NCI-H1436 treated with DMSO at 0.1 percent for 48 hours (cell line): ENCODE measurements at places on chromosomes 11 and 22.

DNA sequence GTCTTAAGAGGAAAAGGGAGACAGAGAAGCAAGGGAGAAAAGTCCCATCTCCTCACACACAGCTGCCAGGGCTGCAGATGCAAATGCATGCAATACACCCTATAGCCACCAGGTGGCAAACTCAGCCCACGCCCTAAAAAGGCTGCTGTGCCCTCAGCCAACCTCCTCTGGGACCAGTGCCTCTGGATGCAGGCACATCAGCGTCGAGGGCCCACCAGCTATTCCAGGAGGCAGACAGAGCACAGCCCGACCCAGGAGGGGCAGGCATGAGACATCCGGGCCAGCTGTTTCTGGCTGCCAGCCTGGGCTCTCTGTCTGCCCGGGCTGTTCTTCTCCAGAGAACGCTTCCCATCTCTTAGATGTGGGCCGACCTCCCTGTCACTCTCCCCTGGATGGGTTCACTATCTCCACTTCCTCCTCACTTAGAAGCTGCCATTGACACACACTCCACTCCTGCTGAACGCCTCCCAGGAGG is 39.7 kb downstream of the TPBGL start:
- no peak for DNase-seq

- no peak for DNase-seq
Measured at GRCh38 chr11:45073685-45074141, 72.7 kb upstream of the PRDM11 start.

DNA sequence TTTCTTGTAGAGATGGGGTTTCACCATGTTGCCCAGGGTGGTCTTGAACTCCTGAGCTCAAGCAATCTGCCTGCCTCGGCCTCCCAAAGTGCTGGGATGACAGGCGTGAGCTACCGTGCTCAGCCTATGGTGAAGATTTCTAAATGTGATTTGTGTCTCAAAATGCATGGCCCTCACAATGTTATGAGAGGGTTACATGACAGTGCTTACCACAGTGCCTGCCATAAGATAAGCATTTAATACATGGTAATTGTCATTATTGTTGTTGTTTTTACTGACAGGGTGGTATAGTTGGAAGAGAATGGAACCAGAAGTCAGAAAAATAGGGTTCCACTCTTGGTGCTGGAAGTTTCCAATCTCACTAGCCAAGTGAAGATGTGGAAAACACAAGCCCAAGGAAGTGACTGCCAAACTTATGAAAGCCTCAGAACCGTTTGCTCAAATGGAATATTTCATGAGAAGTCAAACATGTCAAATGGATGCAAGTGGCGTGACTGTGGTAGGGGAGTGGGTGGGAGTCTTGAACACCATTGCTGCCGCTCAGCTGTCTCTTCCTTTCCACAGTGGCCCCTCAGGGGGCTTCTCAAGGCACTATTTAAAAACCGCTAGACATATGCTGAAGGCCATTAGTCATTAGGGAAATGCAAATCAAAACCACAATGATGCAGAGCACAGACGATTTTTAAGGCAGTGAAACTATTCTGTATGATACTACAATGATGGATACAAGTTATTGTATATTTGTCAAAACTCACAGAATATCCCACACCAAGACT is 29.1 kb upstream of the LMO2 start:
- DNase-seq: no peak

GRCh38 chr22:37716708-37717107 is 19.9 kb downstream of the TRIOBP start:
- DNase-seq: no peak

- DNase-seq: no peak
Measured at GRCh38 chr11:20066783-20067156, 93.5 kb downstream of the DBX1 start.

DNA sequence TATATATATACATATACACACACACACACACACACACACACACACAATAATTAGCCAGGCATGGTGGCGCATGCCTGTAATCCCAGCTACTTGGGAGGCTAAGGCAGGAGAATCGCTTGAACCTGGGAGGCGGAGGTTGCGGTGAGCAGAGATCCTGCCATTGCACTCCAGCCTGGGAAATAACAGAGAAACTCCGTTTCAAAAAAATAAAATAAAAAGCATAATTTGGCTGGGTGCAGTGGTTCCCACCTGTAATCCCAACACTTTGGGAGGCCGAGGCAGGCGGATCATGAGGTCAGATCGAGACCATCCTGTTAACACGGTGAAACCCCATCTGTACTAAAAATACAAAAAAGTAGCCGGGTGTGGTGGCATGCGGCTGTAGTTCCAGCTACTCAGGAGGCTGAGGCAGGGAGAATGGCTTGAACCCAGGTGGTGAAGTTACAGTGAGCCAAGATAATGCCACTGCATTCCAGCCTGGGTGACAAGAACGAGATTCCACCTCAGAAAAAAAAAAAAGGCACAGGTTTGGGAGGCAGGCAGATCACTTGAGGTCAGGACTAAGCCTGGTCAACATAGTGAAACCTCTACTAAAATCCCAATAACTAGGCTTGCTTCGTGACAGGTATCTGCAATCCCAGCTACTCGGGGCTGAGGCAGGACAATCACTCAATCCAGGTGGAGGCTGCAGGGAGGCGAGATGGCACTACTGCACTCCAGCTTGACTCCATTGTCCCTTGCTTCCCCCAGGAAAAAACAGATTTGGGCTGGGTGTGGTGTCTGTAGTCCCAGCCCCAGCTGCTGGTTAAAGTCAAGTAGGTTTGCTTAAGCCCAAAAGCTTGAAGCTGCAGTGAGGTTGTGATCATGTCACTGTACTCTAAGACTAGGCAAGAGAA is 11.8 kb upstream of the WDR74 start:
- no peak for DNase-seq

DNA sequence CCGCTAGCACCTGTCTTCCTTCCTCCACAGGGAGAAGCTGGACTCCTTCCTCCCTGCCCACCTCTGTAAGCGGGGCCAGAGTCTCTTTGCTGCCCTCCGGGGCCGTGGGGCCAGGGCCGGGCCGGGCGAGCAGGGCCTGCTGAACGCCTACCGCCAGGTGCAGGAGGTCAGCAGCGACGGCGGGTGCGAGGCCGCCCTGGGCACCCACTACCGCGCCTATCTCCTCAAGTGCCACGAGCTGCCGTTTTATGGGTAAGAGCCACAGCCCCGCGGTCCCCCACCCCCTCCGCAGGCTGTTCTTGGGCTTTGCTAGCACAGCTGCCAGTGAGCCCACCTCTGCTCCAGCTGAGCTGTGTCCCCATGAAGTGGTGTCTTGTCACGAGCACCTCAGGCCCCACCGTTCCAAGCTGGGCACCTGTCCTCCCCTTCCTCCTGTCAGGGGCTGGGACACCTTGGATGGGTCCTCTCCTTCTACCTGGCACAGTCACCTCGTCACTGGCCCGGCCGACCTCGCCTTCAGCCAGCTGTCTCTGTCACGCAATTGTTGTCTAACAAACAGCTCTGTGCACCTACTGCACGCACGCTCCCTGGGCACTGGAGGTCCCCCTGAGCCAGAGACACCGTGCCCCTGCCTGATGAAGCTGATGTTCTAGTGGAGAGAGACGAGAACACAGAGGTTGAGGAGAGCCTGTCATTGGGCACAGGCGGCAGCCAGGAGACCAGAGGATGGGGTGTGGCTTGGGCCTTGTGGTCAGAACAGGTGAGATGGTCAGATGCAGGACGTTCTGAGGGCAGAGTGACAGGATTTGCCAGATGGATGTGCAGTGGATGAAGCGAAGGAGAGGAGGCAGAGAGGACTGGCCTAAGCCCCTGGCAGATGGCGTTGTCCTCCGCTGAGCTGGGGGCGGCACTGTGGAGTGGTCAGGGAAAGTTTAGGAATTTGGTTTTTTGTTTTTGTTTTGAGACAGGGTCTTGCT is 10.6 kb downstream of the FRMD8 start:
- no peak for DNase-seq

DNA sequence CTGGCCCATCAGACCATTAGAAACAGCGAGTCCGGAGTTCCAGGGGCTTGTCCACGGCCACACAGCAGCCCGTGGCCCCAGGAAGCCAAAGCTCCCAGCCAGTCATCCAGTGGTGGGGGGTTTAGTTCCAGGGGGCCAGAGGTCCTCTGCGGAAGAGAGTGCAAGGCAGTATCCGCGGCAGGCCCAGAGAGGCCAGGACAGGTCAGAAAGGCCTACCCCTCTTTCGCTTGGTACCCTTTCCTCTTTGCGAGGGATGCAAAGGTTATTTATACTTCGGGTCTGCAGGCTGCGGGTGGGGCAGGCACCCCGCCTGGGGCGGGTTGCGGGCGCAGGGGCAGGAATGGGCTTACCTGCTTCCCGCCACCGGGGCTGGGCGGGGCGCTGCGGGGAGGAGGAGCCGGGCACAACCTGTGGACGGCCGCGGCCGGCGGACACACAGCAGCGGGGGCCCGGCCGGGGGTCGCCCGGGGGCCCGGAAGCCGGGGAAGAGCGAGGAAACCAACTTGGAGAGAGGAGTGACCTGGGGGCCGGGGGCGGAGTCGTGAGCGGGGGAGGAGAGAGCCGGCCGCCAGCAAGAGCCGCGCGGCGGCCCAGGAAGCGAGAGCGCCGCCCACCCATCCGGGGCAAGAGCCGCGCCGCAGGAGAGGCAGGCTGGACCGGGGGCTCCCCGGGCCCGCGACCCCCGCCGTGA is at the start of gene SH3BP1:
Gene SH3BP1, plus strand, starts transcription at position 600 of the 691 bp plus-strand sequence. CDS start 119 bp downstream, outside the sequence.
- no peak for DNase-seq

- no peak for DNase-seq
Measured at GRCh38 chr22:49667236-49667635, 160.4 kb downstream of the BRD1 start.

DNA sequence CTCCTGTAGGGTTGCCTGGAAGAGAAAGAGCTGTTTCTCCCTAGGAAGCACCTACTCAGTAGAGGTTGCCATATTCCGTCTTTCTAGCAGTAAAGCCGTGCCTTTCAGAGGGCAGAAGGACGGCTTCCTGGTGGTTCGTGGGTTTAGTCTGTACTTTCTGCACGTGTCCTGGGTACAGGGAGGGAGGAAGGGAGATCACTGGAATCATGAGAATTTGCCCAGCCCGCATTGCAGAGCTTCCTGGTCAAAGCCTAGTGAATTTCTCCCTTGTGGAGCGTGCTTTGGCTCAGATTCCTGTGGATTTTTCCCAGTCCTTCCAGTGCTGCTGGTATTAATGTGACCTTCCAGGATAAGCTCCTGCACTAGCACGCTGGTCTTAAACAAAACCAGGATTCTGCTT is 44.9 kb downstream of the GRAMD1B start:
- no peak for DNase-seq

- DNase-seq: no peak
Measured at GRCh38 chr11:32312206-32312817, 123.0 kb downstream of the WT1 start.

DNA sequence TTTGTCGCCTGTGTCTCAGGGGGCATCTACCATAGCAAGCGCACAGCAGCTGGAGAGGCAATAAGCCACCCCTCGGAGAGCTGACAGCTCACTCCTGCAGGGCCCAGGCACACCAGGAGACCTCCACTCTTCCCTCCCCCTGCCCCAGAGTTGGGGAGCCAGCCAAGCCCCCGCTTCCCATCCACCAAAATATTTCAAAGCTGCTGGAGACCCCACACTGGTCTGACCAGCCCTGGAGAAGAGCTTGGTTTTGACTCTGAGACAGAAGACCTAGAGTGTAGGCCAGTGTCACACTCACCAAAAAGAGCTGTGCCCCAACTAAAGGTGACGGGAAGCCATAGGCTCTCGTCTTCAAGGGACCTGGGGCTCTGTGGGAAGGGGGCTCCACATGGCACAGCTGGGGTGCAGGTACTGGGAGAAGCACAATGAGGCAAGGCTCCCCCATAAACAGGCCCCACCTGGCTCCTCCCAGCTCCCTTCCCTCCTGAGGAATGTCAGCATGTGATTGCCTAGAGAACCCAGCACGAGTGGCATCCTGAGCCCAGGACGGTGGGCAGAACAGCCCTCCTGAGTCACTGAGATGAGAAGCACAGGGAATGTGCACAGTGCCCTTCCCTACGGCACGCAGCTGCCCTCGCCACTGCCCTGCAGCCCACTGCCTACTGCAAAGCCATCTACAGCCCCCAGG is 5.8 kb upstream of the GNAZ start:
- no peak for DNase-seq

DNA sequence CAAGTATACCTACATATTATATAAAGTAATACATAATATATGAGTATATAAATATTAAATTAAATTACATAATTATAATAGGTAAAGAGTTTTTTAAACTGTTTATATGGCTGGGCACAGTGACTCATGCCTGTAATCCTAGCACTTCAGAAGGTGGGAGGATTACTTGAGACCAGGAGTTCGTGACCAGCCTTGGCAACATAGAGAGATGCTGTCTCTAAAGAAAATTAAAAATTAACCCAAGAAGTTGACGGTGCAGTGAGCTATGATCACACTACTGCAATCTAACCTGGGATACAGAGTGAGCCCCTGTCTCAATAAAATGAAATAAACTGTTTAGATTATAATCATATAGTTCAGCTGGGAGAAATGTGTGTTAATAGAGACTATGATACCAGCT is 363.0 kb downstream of the DDX10 start:
- DNase-seq: no peak

DNA sequence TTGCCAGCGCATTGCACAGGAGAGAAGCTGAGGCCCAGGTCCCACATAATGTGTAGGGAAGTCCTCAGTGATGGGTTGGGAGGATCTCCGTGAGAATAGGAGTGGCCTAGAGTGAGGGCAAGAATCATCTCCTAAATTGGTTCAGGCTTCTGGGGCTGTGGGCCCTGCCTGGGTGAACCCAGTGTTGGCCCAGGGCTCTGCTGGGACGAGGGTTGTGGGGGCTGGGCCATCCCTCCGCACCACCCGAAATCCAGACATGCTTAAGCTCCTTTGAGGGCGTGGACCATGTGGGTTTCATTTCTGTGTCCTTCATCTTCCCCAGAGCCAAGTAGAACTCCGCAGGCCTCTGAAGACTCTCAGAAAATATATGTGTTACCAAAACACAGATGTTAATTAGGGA is 3.7 kb downstream of the MICALL1 start:
- DNase-seq: no peak
